ENCODE measurements at places on chromosomes 16 and 17. TPM values are rescaled to one million over a fixed set of nuclear protein-coding genes. Genes with fewer than 3 reads are reported as not detected.

Gene ODAD4
- not detected for total RNA-seq

Gene TBC1D28
- not detected for total RNA-seq

Gene HID1
- 14.5 TPM for total RNA-seq

Gene OTOP2
- not detected for total RNA-seq

Gene KCTD19
- total RNA-seq = not detected

Gene CIAO2B
- total RNA-seq = 66.7 TPM

Gene CLEC19A
- total RNA-seq = not detected

DNA sequence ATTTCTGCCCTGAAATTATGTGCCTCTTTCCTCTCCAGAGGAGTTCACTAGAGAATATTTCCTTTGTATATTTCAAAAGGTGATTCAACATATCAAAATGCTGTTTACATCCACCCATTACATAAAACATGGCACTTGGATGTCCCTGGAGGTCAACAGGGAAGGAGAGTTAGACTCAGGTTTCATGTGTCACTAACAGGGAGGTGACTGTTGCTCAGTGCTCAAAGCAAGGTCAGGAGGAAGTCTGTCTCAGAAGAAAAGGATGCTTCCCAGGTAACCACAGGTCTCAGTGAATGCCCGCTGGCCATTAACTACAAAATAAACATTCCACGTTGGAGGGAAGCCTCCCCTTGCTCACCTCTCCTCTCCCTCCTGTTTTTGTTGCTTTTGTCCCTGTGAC, 198.6 kb downstream of the AXIN2 start:
- H3K4me1 ChIP-seq = no peaks in the 10 kb centered on the region
- peaks cover 13% of the 10 kb centered on the region for H3K27me3 ChIP-seq
- DNase-seq = no peak
- H3K27ac ChIP-seq = no peak overlapping the region
- H3K4me3 ChIP-seq = no peak overlapping the region

GRCh38 chr17:17670701-17671305, 10.5 kb upstream of the RAI1 start:
- H3K27me3 ChIP-seq = peaks cover 5% of the 10 kb centered on the region
- no peak for DNase-seq
- peaks cover 14% of the 10 kb centered on the region for H3K4me1 ChIP-seq

GRCh38 chr17:82108961-82109475, 11.0 kb upstream of the FASN start:
- DNase-seq = no peak
- peaks cover 36% of the 10 kb centered on the region for H3K4me1 ChIP-seq
- no peak overlapping the region for H3K27ac ChIP-seq
- no peaks in the 10 kb centered on the region for H3K27me3 ChIP-seq
- H3K36me3 ChIP-seq = peaks cover 13% of the 10 kb centered on the region
- H3K4me3 ChIP-seq = no peak overlapping the region

- H3K4me1 ChIP-seq = peaks cover 34% of the 10 kb centered on the region
- H3K27me3 ChIP-seq = no peaks in the 10 kb centered on the region
- H3K4me3 ChIP-seq = no peak overlapping the region
- H3K36me3 ChIP-seq = no peaks in the 10 kb centered on the region
- peak overlapping the region; percentile 98 for H3K27ac ChIP-seq
These were observed 644.1 kb downstream of the WWOX start for GRCh38 chr16:78743556-78743955.

GRCh38 chr17:33192951-33193911, 99.9 kb downstream of the ASIC2 start:
- no peaks in the 10 kb centered on the region for H3K36me3 ChIP-seq
- no peak overlapping the region for H3K27ac ChIP-seq

DNA sequence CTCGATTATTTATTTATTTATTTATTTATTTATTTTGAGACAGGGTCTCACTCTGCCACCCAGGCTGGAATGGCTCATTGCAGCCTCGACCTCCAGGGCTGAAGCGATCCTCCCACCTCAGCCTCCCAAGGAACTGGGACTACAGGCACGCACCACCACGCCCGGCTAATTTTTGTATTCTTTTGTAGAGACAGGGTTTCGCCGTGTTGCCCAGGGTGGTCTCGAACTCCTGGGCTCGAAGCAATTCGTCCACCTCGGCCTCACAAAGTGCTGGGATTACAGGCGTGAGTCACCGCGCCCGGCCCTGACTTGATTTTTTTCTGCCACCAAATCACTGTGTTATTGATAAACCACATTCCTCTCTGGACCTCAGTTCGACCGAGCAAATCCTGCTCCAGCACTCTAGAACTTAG, 758 bp upstream of the RPL23A start:
- no peak for DNase-seq
- peak overlapping the region; percentile 75 for H3K27ac ChIP-seq
- H3K36me3 ChIP-seq = peaks cover 1% of the 10 kb centered on the region
- peaks cover 17% of the 10 kb centered on the region for H3K4me1 ChIP-seq
- H3K4me3 ChIP-seq = peak overlapping the region; percentile 86

DNA sequence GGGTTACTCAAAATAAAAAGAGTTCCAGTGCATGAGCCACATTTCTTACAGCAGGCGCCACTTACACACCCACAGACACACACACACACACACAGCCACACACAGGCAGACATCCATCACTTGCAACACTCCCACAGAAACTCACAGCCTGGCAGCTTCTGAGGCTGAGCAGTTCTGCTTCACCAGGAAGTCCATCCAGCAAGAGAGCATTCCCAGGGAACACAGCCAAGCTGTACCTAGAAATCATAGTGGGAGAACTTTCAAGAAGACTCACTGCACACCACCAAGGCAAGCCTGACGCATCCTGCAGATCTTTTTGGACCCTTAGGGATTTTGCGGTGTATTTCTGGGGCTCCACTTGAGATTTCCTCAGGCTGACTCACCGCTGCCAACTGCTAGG, 140.9 kb upstream of the WSB1 start:
- H3K27ac ChIP-seq = no peak overlapping the region
- H3K27me3 ChIP-seq = peaks cover 2% of the 10 kb centered on the region
- H3K36me3 ChIP-seq = no peaks in the 10 kb centered on the region
- no peak for DNase-seq
- no peak overlapping the region for H3K4me3 ChIP-seq

DNA sequence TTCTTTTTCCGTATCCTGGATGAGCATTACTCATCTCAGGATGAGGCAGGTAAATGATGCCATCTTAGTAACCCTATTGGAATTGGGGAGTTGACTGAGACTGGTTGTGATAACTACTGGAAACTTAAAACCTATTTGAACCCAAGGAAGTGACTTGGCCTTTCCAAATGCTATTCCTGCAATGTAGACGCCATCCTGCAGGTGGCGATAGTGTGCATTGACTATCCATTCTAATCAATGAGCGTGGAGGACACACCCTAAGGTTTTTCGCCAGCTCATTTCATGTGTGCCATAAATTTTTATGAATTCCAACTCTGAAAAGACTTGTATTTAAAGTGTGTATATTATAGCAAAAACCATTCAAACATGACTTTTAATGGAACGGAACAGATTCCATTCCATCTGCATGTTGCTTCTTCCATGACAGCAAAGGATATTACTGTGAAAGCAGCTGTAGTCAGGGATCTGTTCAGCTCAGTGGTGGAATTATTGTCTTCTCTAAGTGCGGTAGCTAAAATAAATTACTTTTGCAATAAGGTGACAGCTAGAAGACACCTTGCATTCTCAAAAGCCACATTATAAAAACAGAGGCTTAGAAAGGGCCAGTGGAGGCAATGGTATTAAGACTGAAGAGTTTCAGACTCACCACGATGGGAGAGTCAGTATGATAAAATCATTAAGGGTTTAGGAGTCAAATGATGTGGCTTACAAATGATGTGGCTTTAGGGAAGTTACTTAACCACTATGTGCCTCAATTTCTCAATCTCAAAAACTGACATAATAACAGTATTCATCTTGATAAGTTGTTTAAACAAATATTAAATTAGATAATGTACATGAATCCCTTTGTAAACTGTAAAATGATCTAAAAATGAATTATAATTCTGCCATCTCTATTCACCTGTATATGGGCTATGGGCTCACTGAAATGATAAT, 55.5 kb downstream of the SYT17 start:
- no peak overlapping the region for H3K27ac ChIP-seq
- no peak overlapping the region for H3K4me3 ChIP-seq
- no peak for DNase-seq
- no peaks in the 10 kb centered on the region for H3K27me3 ChIP-seq

All from T-cell (primary cell).